Esophagus squamous epithelium (tissue), 5 donors: ENCODE measurements at places on chromosomes 12 and 14.

DNA sequence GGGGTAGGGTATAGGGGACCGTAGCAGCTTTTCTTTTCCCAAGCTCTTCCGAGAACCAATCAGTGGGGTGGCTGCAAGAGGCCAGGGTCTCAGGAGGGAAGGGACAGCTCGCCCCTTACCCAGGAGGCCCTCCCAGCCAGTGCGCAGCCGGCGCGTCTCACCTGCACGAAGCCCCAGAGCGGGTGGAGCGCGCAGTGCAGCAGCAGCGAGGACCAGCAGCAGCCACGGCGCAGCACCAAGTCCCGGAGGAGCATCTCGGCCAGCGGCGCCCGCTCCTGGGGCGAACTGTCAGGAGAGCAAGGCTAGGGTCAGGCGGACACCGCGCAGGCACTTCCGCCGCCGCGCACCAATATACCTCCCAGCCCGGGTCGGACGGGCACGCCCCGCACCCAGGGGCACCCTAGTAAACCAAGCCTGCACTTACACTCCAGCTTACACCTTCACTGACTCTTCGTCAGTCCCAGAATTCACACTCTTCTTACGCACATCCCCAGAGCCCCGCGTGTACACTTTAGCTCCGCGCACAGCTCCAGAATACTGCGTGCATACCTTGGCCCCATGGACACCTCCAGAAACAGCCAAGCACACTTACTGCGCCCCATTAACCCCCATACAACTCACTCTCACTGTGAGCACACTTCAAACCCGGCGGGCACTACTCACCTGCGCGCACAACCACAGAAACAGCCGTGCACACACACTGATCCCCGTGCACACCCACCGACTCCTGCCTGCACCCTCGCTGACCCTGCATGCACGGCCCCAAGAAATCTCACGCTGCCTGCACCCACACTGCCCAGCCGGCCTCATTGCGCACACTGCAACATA, 606 bp downstream of the PRIMA1 start:
- no peak for DNase-seq

DNA sequence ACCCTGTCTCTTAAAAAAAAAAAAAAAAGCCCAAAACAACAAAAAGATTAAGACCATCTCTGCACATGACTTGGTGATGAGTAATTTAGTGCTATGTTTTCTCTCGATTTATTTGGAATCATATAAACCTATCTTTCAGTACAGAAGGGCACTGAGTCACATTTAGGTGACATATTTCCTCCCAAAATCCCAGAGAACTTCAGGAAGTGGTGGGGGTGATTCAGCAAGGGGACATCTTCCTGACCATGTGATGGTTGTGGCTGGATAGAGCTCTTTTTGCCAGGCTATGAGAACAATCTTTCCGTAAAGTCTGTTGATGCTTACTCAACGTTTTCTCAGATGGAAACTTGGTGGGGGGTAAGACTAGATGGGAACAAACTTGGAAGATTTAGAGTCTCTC, 50.0 kb downstream of the PPFIBP1 start:
- DNase-seq = no peak

- DNase-seq = no peak
These were observed 24.7 kb downstream of the OR4N2 start for GRCh38 chr14:19828314-19828713.

GRCh38 chr12:120866108-120866507, 38.0 kb downstream of the SPPL3 start:
- DNase-seq = no peak

- DNase-seq = no peak
These were observed 437.7 kb downstream of the PRKD1 start for GRCh38 chr14:29489911-29490425.

DNA sequence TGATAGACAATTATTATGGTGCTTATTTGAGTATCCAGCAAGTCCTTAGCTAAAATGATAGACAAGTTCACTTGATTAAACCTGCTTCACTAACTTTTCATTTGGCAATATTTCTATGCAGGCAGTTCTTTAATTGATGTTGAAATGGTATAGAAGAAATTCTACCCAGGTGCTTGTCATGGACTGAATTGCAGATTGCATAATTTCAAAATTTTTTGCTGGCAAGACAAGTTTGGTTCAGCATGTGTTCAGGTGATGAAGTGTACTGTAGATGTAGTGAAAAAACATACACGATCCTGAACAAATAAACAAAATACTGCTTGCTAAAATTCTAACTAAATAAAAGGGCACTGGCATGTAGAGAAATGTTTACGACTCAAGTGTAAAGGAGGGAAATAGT, 189.0 kb downstream of the FOXA1 start:
- no peak for DNase-seq

DNA sequence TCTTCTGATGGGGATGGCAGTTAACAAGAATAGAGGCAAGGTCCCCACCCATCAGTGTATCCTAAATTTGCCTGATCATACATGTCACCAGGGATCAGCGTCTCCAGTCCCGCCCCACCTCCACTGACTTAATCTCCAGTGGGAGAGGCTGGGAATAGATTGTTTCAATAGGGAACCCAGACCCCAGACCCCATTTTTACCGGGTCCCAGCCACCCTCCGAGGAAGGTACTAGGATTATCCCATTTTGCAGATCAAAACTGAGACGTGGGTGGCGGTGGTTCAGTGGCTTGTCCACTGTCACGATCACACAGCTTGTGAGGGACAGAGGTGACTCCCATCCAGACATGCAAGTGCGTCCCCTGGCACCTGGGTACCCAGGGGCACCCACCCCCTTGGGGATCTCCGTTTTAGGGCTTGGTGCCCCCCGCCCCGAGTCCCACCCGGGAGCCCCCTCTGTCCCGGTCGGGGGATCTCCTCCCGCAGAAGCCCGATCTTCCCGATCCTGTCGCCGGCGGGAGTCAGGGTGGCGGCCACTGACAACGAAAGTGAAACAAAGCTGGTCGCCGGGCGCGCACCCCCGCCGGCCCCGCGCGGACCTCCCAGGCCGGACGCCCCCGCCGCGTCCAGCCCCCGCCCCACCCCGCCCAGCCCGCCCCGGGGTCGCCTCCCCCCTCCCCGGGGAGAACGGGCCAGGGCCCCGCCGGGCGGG, 523 bp downstream of the WSB2 start:
- no peak for DNase-seq

DNA sequence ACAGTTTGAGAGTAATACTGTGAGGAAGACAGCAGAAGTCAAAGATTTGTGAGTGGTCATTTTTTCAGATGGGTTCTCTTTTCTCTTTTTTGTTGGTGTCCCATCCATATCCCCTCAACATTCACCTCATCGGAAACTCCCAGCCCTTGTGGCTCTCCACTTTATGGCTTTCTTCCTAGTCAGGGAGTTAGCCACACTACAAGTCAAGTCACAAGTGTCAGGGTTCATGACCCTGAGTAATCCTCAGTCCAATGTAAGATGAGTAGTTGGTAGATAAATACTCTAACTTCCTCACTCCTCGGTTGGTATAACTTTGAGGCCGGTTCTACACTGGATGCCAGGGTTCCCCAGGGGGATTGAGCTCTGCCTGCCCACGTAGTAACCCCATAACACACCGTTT, 41.4 kb downstream of the PTGER2 start:
- no peak for DNase-seq

GRCh38 chr12:87812030-87812429, 217.2 kb downstream of the C12orf50 start:
- DNase-seq = no peak

DNA sequence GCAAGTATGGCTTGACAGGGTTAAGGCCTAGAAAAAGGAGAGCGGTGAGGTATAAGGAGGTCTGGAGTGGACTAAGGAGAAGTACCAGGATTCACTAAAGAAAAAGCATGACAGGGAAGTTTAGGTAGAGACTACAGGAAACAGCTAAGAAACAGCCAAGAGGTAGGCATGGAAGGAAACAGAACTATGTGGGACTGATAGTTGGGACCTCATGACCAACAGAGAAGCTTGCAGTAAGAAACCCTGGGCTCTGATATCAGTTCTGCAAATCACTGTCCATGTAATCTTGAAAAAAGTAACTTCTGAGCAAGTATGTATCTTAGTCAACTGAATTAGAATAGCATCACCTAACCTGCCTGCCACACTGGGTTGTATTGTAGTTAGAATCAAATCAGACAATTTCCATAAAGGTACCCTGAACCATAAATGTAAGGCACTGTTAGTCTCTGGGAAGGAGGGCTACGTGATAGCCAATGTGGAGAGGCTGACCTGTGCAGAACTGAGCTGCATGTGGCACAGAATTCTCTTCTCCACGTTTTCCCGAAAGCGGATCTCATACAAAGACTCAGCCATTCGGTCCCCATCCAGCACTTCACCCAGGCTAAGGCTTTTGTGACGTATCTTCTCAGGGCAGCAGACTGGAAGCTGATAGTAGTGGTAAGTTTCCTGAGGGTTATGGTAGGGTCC, 912 bp downstream of the TM9SF1 start:
- DNase-seq = no peak

GRCh38 chr12:94670898-94671297, 20.5 kb upstream of the TMCC3 start:
- DNase-seq = no peak

DNA sequence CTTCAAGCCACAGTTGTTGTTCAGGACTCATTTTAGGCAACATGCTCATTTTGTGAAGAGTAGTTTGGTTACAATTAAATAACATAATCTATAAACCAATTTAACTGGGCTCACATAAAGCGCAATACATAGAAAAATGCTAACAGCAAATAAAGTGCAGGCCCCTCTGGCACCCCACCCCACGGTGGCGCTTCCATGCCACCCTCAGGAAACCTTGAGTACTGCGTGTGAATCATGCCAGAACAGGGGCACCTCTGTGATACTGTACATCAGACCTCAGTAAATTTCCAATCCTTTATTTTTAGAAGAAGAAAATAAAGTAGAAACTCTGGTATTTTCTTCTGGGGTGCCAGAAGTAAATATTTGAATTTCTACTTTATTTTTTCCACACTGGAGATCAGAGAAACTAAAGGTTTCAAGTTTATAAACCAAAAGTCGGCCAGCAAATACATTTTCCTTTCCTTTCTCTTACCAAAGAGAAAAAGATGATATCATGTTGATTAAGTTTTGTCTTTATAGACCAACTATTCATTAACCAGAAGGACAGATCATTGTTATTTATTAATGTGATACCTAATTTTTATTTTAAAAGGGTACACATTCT, 316.8 kb downstream of the PAWR start:
- DNase-seq = no peak

- DNase-seq = no peak
These were observed 65.1 kb downstream of the SINHCAF start for GRCh38 chr12:31260840-31261239.

DNA sequence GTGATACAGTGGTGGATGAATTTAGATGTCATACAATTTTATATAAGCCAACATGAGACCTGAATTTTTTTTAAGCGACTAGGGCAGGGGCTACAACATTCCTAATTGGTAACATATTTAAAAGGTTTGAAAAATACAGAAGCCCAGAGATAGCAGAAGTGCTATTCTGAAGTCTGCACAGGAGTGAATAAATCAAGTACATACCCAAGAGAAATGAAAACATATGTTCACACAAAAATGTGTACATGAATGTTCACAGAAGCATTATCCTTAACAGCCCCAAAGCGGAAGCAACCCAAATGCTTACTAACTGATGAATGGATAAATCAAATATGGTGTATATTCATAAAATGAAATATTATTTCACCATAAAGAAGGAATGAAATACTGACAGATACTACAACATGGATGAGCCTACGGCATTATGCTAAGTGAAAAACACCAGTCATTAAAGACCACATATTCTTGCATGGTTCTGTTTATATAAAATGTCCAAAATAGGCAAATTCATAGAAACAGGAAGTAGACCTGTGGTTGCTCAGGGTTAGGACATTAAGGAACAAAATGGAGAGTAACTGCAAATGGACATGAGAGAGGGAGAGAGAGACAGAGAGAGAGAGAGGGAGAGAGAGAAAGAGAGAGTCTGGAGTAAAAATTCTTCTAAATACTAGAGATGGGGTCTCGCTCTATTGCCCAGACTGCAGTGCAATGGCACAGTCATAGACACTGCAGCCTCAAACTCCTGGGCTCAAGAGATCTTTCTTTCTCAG, 28.0 kb upstream of the GXYLT1 start:
- DNase-seq = no peak

GRCh38 chr12:108911915-108912314, 32.0 kb downstream of the DAO start:
- no peak for DNase-seq
